ENCODE measurements at places on chromosomes 6 and 20. TPM values are rescaled to one million over a fixed set of nuclear protein-coding genes. Genes with fewer than 3 reads are reported as not detected.
A peak's percentile ranks its signal among the peaks of the same experiment; 100 is the strongest.

Gene ECT2L
- total RNA-seq, result 0.52 TPM

Gene MTHFD1L
- 17.9 TPM for total RNA-seq

Gene KCNG1
- 19.0 TPM for total RNA-seq

Gene GSTA3
- total RNA-seq, result not detected

Gene HLA-DPA1
- 179 TPM for total RNA-seq

Gene CLPSL2
- total RNA-seq, result not detected

Gene AVP
- total RNA-seq, result not detected

Gene ELOVL4
- total RNA-seq, result 4.1 TPM

Gene OPRL1
- total RNA-seq, result 0.64 TPM

Gene CLVS2
- 6.2 TPM for total RNA-seq

- DNase-seq, result no peak
- no peaks in the 10 kb centered on the region for H3K4me1 ChIP-seq
- no peak overlapping the region for H3K27ac ChIP-seq
- no peaks in the 10 kb centered on the region for H3K27me3 ChIP-seq
- H3K36me3 ChIP-seq, result no peaks in the 10 kb centered on the region
- H3K4me3 ChIP-seq, result no peak overlapping the region
Observed at GRCh38 chr6:3442431-3443220, 14.2 kb downstream of the SLC22A23 start.

DNA sequence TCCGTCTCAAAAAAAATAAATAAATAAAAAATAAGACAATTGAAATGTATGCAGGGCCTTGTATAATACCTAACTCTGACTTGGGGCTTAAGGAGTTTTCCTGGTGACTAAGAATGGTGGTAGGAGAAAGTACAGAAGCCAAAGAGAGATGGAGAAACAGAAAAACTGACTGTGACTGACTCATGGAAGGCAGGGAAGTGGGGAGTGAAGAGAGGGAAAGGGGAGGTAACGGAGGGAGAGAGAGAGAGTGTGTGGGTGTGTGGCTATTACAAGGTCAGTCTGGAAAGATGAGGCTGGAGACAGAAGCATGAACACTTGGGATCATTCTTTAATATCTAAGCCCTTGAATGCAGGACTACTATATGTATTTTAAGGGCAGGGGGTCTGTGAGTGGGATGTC is 38.5 kb downstream of the SNRNP48 start:
- no peaks in the 10 kb centered on the region for H3K27me3 ChIP-seq
- H3K36me3 ChIP-seq, result no peaks in the 10 kb centered on the region
- no peak overlapping the region for H3K27ac ChIP-seq
- no peaks in the 10 kb centered on the region for H3K4me1 ChIP-seq
- no peak overlapping the region for H3K4me3 ChIP-seq
- no peak for DNase-seq

GRCh38 chr20:45611054-45611453 is 18.5 kb upstream of the WFDC10A start:
- H3K27ac ChIP-seq, result no peak overlapping the region
- H3K4me1 ChIP-seq, result no peaks in the 10 kb centered on the region
- H3K36me3 ChIP-seq, result no peaks in the 10 kb centered on the region
- H3K27me3 ChIP-seq, result no peaks in the 10 kb centered on the region

DNA sequence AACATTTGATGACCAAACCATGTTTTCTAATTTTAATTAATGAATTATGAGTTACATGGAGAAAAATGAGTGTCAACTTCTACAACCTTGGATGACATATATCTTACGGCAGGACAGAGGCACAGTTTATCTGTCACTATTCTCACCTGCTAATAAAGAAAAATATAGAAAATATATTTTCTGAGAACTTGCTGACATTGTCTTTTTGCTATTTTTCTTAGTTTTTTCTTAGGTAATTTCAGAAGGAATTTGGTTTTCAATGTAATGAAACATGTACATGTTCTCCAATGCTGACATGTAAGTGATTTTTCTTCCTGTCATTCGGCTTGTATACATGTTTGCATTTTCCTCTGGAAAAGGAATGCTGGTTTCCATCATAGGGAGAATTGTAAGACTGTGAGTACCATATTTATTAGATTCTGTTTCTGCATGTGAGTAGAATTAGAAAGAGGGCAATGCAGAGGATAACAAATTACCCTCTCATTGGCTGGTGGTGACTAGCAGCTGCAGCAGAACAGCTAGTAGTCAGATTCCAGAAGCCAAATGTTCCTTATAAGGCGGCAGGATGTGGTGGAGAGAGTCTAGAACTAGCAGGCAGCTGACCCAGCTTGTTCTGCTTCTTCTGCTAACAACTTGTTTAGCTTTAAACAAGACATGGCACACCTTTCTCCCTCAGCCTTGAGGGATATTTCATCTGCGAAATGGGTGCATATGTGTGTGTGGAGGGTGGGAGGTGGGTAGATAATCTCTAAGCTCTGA is 132.8 kb upstream of the SPACA1 start:
- no peaks in the 10 kb centered on the region for H3K4me1 ChIP-seq
- no peak overlapping the region for H3K4me3 ChIP-seq
- H3K36me3 ChIP-seq, result no peaks in the 10 kb centered on the region
- no peak overlapping the region for H3K27ac ChIP-seq
- H3K27me3 ChIP-seq, result no peaks in the 10 kb centered on the region

- H3K27me3 ChIP-seq, result no peaks in the 10 kb centered on the region
- no peak overlapping the region for H3K27ac ChIP-seq
- no peaks in the 10 kb centered on the region for H3K36me3 ChIP-seq
- DNase-seq, result no peak
Observed at GRCh38 chr6:144365271-144365670, 80.1 kb downstream of the UTRN start.

DNA sequence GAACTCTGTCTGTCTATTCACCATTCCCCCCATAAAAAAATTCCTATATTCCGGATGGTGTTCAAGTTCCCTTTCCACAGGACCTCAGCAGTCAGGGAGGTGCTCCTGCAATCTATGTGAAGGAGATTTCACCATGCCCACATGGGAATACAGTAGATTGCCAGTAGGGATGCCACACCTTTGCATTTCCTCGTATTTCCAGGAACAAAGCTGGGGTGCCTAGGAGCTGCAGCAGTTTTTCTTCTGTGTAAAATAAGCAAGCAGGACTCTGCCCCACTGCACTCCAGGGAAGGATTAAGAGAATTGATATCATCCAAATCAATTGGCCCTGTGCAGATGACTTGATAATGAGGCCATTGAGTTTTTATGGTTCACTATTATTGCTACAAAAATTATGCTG is 7.4 kb upstream of the KIF16B start:
- H3K4me1 ChIP-seq, result no peaks in the 10 kb centered on the region
- H3K27me3 ChIP-seq, result no peaks in the 10 kb centered on the region
- DNase-seq, result no peak
- H3K36me3 ChIP-seq, result no peaks in the 10 kb centered on the region
- H3K4me3 ChIP-seq, result no peak overlapping the region

DNA sequence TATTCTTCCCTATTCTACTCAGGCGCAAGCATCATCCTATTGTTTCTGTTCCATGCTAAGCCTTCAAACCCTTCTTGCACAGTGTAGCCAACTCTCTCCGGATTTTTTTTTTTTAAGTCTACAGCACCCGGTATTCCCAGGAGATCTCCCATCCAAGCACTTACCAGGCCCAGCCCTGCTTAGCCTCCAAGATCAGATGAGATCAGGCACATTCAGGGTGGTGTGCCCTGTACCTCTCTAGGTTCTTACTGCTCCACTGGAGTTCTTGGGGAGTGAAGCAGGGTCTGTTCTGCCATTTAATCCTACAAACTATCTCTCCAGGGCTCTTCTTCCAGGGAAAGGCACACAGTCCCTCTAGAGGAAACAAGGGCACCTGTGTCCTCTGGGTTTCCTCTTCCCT is 14.9 kb upstream of the NUP153 start:
- no peaks in the 10 kb centered on the region for H3K27me3 ChIP-seq
- H3K27ac ChIP-seq, result no peak overlapping the region
- DNase-seq, result no peak

- no peaks in the 10 kb centered on the region for H3K4me1 ChIP-seq
- peak overlapping the region; percentile 30 for H3K27ac ChIP-seq
- H3K27me3 ChIP-seq, result no peaks in the 10 kb centered on the region
- no peaks in the 10 kb centered on the region for H3K36me3 ChIP-seq
- no peak for DNase-seq
- no peak overlapping the region for H3K4me3 ChIP-seq
Observed at GRCh38 chr6:21604081-21604480, 10.5 kb downstream of the SOX4 start.

DNA sequence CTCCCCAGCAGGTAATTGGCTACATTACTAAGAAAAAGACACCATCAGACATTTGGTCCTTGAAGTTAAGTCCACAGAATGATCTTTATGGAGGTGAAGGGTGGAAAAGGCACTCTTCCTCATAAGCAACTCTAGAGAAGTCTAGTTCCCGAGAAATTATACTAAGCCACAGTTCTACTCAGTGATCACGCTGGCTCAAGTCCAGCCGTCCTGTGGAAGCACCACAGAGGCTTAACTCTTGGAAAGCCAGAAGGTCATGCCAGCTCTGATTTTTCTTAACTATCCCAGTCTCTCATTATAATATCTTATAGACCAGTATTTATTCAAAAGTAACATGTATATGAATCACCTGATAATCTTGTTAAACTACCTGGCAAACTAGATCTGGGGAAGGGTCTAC is 258.5 kb downstream of the EYA4 start:
- H3K27me3 ChIP-seq, result no peaks in the 10 kb centered on the region
- DNase-seq, result no peak
- H3K4me1 ChIP-seq, result no peaks in the 10 kb centered on the region
- H3K4me3 ChIP-seq, result no peak overlapping the region
- no peaks in the 10 kb centered on the region for H3K36me3 ChIP-seq

DNA sequence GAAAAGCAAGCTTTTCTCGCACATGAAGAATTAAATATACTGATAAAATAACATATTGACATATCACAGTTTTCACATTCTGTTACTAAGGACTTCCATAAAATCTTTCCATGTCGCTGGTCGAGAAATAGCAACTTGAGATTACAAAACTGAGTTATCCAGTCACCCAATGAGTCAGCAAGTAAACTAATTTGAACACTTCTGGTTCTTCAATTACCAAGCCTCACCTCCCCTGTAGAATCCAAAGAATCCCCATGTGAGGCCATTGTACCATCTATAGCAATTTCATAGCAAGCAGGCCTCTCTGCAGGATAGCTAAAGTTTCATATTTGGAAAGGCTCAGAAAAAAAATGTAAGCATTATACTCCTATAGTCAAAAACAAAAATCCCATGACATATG is 87.3 kb downstream of the PKHD1 start:
- no peak for DNase-seq
- no peaks in the 10 kb centered on the region for H3K4me1 ChIP-seq
- no peaks in the 10 kb centered on the region for H3K27me3 ChIP-seq
- no peaks in the 10 kb centered on the region for H3K36me3 ChIP-seq

- H3K36me3 ChIP-seq, result no peaks in the 10 kb centered on the region
- peak; percentile 40 for DNase-seq
- H3K4me3 ChIP-seq, result peak overlapping the region; percentile 82
- H3K27me3 ChIP-seq, result no peaks in the 10 kb centered on the region
- peaks cover 6% of the 10 kb centered on the region for H3K4me1 ChIP-seq
Observed at GRCh38 chr20:34824452-34824805, 1.0 kb downstream of the NCOA6 start.

GRCh38 chr6:37432916-37433656 is at the start of gene CMTR1:
Gene CMTR1 (plus strand): TSS chr6:37433221. CDS start chr6:37435630, 2,409 bp downstream.
- no peaks in the 10 kb centered on the region for H3K36me3 ChIP-seq
- H3K27me3 ChIP-seq, result no peaks in the 10 kb centered on the region
- peak within 1 kb of the TSS; percentile 58 for H3K4me3 ChIP-seq
- H3K27ac ChIP-seq, result peak within 1 kb of the TSS; percentile 81

DNA sequence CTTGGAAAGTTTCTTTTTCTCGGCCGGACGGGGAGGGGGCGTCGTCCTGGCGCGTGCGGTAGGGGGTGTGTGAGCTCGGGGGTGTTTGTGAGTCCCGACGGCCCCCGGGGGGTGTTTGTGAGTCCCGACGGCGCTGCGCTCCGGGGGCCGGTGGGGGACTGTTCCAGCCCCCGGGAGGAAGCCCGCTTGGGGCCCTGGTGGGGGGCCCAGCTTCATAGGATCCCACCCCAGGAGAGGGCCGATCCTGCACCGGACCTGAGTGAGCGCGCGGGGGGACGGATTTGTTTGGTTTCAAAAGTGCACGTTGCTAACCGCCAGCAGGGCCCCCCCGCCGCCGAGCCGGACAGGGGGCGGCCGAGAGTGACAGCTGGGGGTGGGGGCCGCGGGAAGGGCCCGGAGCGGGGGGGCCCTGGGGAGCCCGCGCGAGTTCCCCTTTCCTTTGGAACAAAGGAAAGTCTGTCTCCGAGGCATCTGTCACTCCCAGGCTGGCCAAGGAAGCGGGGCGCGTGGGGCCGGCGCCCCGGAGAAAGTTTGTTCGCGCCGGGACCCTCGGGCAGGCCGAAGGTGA is 485 bp downstream of the TGIF2 start:
- H3K27me3 ChIP-seq, result no peaks in the 10 kb centered on the region
- H3K36me3 ChIP-seq, result no peaks in the 10 kb centered on the region
- peaks cover 8% of the 10 kb centered on the region for H3K4me1 ChIP-seq

DNA sequence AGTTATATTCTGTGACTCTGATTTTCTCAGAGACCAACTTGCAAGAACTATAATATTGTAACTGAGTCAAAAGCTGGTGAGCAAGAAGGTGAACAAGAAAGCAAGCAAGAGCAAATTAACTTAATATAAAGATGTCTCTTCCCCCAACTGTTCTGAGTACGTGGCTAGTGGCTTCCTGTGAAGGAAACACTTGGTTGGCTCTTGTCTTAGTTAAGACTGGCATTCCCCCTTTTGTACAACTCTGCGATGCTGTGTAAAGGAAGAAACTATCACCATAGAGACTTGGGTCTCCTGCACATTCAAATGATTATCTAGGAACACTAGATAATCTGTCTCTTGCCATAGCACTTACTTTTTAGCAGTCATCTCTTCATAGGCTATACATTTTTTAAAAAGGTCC is 47.3 kb upstream of the TNFAIP3 start:
- DNase-seq, result no peak
- no peaks in the 10 kb centered on the region for H3K27me3 ChIP-seq
- no peaks in the 10 kb centered on the region for H3K36me3 ChIP-seq
- H3K4me3 ChIP-seq, result no peak overlapping the region
- no peak overlapping the region for H3K27ac ChIP-seq

- DNase-seq, result no peak
- no peaks in the 10 kb centered on the region for H3K36me3 ChIP-seq
- H3K27ac ChIP-seq, result no peak overlapping the region
- no peak overlapping the region for H3K4me3 ChIP-seq
- peaks cover 5% of the 10 kb centered on the region for H3K4me1 ChIP-seq
- H3K27me3 ChIP-seq, result no peaks in the 10 kb centered on the region
Observed at GRCh38 chr6:56593801-56594318, 48.8 kb downstream of the DST start.

All from uterus (tissue), 4 donors.